ENCODE measurements at places on chromosomes 12 and 14.

- DNase-seq: peak; percentile 50
These were observed at the start of gene C14orf132 for GRCh38 chr14:96038920-96039632. C14orf132 (plus strand) TSS chr14:96039362; CDS start chr14:96039501, 139 bp downstream.

GRCh38 chr12:39505023-39505422 lies 62.1 kb upstream of the KIF21A start:
- DNase-seq: peak; percentile 28

GRCh38 chr12:39272871-39273655 lies 169.9 kb downstream of the KIF21A start:
- peak; percentile 52 for DNase-seq

- DNase-seq: peak; percentile 77
These were observed at the start of gene TMEM63C for GRCh38 chr14:77181603-77182437. TMEM63C (plus strand) TSS chr14:77181798; CDS start chr14:77218814, 37,016 bp downstream.

- no peak for DNase-seq
These were observed 9.3 kb downstream of the GXYLT1 start for GRCh38 chr12:42135259-42135814.

DNA sequence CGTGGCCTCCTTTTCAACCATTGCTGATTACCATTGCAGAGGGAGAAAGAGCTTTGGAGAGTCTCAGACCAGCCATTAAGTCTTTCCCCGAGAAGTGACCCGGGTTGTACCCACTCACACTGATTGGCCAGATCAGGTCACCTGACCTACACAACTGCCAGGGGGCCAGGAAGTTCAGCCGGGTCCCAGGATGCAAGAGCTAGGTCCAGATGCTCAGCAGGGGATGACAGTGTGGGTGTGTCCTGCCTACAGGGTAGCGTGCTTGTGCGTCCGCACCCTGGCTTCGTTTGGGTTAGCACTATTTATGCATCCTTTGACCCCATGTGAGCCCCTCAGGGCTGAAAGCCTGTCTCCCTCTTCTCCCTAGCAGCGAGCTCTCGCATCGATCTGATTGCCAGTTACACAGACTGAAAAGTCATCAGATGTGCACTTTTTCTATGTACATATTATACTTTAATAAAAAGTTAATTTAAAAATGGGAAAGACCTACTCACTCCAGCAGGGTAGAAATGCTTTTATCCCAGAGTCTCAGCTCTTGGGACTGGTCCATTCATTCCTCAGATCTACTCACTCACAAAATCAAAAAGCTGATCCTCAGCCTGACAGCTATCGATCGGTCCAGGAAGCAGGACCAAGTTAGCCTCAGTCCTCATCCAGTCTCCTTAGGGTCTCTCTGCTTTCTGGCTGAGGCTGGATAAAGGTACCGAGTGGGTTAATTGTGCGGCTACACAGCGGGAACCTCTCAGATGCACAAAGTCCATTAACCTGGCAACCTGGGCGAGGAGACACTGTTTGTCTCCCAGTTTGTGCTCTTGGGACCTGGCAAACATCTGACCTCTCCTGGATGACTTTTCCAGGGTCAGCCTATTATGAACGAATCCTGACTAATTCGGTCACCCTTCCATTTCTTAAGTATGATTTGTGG lies 68.0 kb downstream of the SERPINA3 start:
- no peak for DNase-seq

GRCh38 chr12:109612975-109613502 lies 39.4 kb downstream of the MVK start:
- no peak for DNase-seq

GRCh38 chr12:129704232-129704830 lies 199.5 kb downstream of the TMEM132D start:
- DNase-seq: no peak

GRCh38 chr12:106632797-106633450 lies 50.1 kb downstream of the RFX4 start:
- peak; percentile 68 for DNase-seq
